Stimulated activated memory B cell treated with anti-CD40 and anti-IgM and Interleukin-4, amounts not matched to agents 10 μg/mL and 1 μg/mL and 100 μg/mL, for 72 hours (primary cell): ENCODE measurements at places on chromosomes 11 and 22.

- peak; percentile 53 for ATAC-seq
These were observed 18.0 kb downstream of the TOLLIP start for GRCh38 chr11:1291295-1292017.

GRCh38 chr11:112801817-112802088 lies 159.5 kb upstream of the NCAM1 start:
- no peak for ATAC-seq

- no peak for ATAC-seq
These were observed 8.6 kb downstream of the SNAP29 start for GRCh38 chr22:20867179-20868024.

DNA sequence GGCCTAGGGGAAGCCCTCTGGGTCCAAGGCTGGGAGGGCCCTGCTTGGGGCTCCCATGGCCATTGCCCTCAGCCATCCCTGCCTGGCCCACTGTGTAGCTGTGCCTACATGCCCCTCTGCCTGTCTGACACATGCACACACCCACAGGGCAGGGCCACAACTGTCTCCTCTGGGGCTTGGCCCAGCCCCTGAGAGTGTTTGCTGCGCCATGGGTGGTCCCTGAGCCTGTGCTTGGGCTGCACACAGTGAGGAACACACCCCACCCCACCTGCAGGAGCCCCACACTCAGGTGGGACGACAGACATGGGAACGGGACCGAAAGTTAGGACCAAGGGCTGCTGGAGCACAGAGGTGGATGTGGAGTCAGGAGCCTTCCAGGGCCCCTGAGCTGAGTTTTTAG lies 489.5 kb downstream of the TBC1D22A start:
- peak; percentile 41 for ATAC-seq

DNA sequence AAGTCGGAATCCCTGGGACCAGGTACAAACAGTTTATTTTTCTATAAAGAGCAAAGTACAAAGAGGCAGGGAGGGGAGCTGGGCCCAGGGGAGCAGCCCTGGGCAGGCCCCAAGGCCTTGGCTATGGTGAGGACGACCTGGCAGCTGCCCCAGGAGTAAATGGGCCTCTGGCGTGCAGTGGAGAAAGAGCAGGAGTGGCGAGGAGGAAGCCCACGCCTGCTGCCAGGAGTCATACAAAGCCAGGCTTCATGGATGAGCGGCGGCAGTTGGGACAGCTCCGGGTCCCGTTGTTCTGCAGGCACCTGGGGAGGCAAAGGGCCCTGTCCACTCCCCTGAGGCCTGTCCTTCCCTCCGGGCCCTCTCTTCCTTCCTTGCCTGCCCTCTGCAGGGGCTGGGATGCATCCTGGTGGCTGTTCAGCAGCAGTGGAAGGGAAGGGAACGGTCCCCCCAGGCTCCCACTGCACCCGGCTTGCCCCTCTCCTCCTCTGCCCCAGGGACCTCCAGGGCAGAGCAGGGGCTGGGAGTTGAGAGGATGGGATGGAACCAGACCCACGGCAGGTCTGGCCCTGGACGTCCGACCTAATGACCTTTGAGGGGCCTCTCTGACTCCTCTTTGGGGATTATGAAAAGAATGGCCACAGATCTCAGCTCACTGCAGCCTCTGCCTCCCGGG lies 11.1 kb downstream of the RAPSN start:
- ATAC-seq: no peak

- no peak for ATAC-seq
These were observed 1.6 kb upstream of the B4GAT1 start for GRCh38 chr11:66349084-66349386.

DNA sequence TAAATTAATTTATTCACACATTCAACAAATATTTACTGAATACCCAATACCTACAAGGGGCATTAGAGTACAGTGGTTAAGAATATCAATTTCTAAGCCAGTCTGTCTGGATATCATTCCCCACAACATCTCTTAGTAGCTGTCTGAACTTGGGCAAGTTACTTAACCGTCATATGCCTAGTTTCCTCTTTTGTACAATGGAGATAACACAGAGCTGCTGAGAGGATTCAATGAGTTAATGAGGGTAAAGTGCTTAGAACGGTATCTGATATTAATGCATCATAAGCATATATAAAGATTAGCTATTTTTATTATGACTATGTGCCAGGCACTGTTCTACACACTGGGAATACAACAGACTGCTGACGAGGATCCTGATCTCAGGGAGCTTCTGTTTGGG lies 116.4 kb downstream of the APOL5 start:
- ATAC-seq: no peak

GRCh38 chr22:18048441-18048898 lies 24.1 kb upstream of the MICAL3 start:
- ATAC-seq: no peak

GRCh38 chr11:75242722-75243600 lies 2.4 kb downstream of the TPBGL start:
- ATAC-seq: no peak

DNA sequence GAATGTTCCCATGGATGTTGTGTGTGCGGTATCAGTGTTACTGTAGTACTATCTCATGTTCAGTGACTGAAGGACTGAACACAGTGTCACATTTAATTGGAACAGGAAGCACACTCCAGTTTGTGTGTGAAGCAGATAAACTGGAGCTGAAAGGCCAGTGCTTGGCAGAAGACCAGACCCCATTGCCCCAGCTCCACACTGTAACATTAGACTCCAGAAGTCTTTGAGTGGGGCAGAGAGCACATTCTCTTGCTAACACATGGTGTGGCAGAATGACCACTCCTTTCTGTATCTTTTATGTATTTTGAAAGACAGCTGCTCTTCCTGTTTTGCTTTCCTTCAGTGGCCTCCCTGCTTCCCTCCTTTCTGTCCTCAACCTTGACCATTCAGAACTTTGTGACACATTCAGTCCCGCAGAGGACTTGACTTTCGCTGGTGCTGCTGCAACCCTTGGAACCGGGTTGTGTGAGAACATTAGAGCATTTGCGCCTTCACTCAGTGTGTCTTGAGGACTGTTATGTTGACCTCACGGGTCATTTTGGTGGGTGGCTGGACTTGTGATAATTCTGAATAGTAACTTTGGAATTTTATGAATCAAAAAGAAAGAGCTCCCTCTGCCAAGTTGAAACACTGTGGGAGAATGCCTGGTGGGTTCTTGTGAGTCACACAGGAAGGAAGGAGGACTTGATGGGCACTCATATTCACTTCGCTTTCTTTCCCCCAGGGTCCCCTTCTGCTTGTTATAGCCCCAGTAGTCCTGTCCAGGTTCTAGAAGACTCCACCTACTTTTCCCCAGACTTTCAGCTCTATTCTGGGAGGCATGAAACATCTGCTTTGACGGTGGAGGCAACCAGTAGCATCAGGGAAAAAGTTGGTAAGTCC lies 26.4 kb downstream of the AMOTL1 start:
- ATAC-seq: peak; percentile 28

- no peak for ATAC-seq
These were observed 31.9 kb downstream of the PDGFB start for GRCh38 chr22:39212721-39213376.

DNA sequence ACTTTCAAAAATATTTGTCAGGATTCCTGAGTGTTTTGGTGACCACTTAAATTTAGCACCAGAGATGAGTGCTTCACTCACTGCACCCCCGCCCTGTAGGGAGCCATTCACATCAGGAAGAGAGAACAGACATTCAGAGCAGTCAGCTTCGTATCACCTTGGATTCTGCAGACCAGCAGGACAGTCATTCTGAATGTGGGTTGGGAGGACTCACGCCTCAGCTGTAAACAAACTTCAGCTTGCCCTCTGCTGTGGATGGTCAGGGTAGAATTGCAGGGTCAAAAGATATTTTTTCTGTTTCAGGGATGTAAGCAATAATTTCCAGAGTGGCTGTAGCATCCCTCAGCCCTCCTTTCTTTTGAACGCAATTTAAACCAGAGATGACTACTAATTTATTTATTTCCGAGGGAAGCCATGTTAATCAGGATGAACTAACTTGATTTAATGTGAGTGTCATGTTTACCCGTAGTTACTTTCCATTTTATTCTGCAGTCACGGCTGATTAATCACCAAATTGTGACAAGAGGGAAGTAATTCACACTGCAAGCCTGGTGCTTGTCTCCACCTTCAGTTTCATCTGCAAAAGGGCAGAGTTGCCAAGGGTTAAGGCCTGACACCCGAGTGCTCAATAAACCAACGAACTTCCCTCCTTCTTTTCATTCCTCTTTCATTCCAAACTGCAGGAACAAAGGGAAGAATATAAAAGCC lies 174.2 kb upstream of the DDI1 start:
- ATAC-seq: no peak

DNA sequence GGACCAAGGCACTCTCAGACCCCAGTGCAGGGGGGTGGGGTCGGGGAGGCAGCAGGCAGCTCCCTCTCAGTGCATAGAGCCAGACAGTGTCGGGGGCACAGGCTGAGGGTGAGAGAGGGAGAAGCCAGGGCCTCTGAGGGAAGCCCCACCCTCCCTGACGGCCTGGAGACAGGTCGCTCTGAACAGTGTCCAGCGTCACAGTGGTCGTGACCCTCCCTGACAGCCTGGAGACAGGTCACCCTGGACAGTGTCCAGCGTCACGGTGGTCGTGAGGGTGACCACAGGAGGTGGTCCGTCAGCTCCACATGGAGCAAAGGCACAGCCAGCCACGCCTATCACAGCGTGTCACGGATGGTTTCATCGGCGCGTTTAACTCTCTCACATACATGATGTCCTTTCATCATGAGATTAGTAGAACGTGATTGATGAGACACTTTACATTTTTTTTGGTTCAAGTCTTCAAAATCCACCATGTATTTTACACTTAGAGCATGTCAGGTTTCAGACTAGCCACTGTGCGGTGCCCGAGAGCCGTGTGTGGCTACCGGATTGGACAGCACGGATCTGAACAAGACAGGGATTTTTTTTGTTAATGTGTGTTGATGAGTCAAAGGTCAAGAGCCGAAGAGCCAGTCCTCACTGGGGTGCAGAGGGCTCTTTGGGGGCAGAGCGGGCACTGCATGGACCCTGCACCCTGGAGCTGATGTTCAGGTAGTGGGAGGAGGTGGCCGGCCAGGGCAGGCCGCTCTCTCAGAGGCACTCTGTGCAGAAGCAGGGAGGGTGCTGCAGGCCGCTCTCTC lies 23.9 kb upstream of the PANX2 start:
- no peak for ATAC-seq

- ATAC-seq: no peak
These were observed 273.5 kb downstream of the ST3GAL4 start for GRCh38 chr11:126628790-126629621.

- ATAC-seq: no peak
These were observed 63.4 kb downstream of the GRAMD1B start for GRCh38 chr11:123493349-123494063.

GRCh38 chr11:79193663-79194310 lies 247.0 kb downstream of the TENM4 start:
- no peak for ATAC-seq

DNA sequence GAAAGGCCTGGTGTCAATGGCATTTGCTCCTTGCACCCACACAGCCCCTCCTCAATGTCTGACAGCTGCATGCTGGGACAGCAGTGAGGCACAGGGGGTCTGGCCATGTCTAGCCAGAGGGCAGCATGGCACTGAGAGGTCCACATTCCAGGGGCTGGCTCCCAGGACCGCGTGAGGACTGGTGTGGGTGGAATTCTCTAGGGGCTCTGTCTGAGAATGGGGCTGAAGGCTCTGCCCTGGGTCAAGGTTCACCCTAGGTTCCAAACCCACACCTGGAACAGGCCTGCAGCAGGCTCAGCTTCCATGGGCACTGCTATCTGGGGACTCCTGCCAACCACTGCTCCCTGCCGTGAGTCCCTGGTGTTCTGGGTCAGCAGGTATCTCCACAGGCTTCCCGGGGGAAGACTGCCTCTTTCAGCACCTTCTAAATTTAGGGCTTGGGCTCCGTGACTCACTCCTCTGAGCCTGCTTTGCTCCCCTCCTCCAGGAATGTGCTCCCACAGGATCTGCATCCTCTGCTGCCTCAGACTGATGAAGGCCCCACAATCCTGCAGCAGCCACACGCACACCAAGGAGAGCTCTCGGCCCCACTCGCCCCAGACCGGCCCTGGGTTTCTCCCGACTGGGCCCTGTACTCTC lies 4.2 kb downstream of the STARD10 start:
- ATAC-seq: no peak

DNA sequence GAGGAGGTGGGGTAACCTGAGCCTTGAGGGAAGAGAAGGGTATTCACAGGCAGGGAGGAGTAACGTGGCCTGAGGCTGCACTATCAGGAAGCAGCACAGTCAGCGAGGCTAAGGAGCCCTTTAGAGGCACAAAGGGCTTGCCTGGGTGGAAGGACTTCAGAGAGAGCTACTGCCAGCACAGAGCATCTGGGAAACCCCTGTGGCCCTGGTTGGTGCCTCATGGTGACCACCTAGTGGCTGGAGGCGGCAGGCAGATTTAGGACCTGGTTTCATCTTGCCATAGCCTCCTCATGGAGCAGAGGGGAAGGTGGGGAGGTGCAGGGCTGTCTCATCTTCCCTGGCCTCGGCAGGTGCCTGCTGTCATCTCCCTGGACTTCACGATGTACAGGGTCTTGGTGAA lies 64.5 kb downstream of the MPPED1 start:
- ATAC-seq: no peak
